ENCODE measurements at places on chromosomes 5 and 9. TPM values are rescaled to one million over a fixed set of nuclear protein-coding genes. Genes with fewer than 3 reads are reported as not detected.

The BTNL3 gene
- total RNA-seq, result not detected

The ALDOB gene
- total RNA-seq, result not detected

The MEIKIN gene
- not detected for total RNA-seq

The CNTNAP3 gene
- total RNA-seq, result 60.5 TPM

The TXNDC8 gene
- not detected for total RNA-seq

The VCAN gene
- total RNA-seq, result 9.6 TPM

The F12 gene
- 0.99 TPM for total RNA-seq

The NDST1 gene
- 39.4 TPM for total RNA-seq

The SLC27A6 gene
- total RNA-seq, result 0.09 TPM

The AJM1 gene
- total RNA-seq, result 0.45 TPM

The CYLC2 gene
- total RNA-seq, result not detected

The TEX48 gene
- total RNA-seq, result not detected

The PRDM9 gene
- total RNA-seq, result not detected

The IZUMO3 gene
- total RNA-seq, result not detected

The STXBP1 gene
- 18.0 TPM for total RNA-seq

The GABRP gene
- total RNA-seq, result 0.36 TPM

The C9orf153 gene
- total RNA-seq, result 0.09 TPM

The SH2D3C gene
- 62.1 TPM for total RNA-seq

The RAB3C gene
- total RNA-seq, result not detected

The PCDHA9 gene
- total RNA-seq, result 0.09 TPM

The TMEM161B gene
- total RNA-seq, result 10.4 TPM

The HMMR gene
- 36.1 TPM for total RNA-seq

The LRRC19 gene
- total RNA-seq, result not detected

The SLC9A3 gene
- total RNA-seq, result 0.45 TPM

The PARP8 gene
- 0.27 TPM for total RNA-seq

The PLK2 gene
- 882 TPM for total RNA-seq

The CTXN3 gene
- total RNA-seq, result not detected

The CNTNAP3B gene
- total RNA-seq, result 128 TPM

The CCNO gene
- total RNA-seq, result 0.09 TPM

The NTNG2 gene
- 0.28 TPM for total RNA-seq

The PCDHAC2 gene
- 0.09 TPM for total RNA-seq

The PCDHA4 gene
- total RNA-seq, result 1.1 TPM

The C5orf58 gene
- not detected for total RNA-seq

The NDOR1 gene
- 2.7 TPM for total RNA-seq

The CHMP5 gene
- 76.5 TPM for total RNA-seq

The PTPRD gene
- 5.8 TPM for total RNA-seq

The IFNE gene
- total RNA-seq, result 0.99 TPM

All from endothelial cell of coronary artery (primary cell).